ENCODE measurements at places on chromosomes 1 and 21.

GRCh38 chr21:42230636-42231035, 11.7 kb downstream of the ABCG1 start:
- no peak for DNase-seq

DNA sequence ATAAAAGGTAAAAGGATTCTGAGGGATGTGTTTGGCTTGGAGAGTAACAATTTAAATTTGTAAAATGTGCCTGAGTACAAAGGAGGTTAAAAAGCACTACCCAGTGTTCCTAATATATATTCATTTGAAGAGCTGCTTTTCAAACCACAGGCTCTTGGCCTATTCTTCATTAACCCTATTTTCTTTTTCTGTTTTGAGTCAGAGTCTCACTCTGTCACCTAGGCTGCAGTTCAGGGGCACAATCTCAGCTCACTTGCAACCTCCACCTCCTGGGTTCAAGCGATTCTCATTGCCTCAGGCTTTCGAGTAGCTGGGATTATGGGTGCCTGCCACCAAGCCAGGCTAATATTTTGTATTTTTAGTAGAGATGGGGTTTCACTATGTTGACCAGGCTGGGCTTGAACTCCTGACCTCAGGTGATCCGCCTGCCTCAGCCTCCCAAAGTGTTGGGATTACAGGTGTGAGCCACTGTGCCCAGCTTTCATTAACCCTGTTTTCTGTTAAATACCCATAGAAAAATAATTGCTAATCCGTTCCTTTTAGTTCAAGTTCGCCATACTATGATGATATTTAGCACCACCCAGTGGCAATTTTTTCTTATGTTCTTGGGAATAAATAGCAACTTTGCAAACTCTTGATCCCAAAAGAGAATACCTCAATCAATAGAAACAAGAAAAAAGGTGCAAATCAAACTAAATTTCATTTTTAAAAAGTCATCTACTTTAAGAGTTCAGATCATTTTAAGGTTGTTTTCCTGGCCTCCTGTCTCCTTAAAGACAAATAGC, 30.5 kb downstream of the ZBTB8OS start:
- DNase-seq = peak; percentile 54

DNA sequence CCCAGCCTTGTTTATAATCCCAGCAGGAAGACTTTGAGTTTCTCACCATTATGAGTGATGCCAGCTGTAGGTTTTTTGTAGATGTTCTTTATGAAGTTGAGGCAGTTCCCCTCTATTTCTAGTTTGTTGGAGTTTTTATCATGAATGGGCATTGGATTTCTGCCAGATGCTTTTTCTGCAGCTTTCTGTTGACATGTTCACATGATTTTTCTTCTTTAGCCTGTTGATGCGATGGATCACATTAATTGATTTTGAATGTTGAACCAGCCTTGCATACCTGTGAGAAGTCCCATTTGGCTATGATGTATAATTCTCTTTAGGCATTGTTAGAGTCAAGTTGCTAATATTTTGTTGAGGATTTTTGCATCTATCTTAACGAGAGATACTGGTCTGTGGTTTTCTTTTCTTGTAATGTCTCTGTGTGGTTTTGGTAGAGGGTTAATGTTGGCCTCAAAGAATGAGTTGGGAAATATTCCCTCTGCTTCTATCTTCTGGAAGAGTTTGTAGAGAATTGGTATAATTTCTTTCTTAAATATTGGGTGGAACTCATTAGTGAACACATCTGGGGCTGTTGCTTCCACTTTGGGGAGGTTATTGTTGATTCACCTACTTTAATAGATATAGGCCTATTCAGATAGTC, 33.2 kb downstream of the ZBTB40 start:
- DNase-seq = no peak

DNA sequence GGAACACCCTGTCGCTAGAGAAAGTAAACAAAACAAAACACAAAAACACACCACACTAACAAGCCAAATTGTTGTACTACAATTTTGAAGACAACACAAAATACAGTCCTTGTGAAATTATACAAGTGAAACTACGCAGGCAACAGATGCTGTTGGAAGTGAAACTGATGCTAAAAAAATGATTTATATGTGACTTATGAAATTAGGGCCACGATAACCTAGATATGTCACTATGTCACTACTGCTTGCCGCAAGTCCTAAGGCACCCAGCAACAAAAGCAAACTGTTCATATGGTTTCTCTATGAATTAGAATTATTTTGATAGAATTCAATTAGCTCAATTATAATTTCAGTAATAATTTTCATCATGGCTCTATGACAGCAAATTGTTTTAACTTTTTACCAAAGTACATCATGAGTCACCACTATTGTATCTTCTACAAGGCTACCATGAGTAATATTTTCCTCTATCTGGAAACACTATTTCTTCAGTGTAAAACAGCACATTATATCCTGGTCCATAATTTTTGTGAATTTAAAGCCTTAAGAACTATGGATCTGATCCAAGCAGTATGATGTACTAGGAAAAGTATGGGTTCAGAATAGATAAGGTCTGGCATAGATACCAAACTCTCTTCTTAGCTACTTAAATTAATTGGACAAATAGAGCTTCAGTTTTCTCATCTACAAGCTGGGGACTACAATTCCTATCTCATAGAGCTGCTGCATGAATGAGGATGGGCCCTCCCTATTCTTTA, 216.3 kb downstream of the COL11A1 start:
- peak; percentile 87 for DNase-seq

GRCh38 chr1:183589874-183590243, 400 bp downstream of the NCF2 start:
- no peak for DNase-seq

DNA sequence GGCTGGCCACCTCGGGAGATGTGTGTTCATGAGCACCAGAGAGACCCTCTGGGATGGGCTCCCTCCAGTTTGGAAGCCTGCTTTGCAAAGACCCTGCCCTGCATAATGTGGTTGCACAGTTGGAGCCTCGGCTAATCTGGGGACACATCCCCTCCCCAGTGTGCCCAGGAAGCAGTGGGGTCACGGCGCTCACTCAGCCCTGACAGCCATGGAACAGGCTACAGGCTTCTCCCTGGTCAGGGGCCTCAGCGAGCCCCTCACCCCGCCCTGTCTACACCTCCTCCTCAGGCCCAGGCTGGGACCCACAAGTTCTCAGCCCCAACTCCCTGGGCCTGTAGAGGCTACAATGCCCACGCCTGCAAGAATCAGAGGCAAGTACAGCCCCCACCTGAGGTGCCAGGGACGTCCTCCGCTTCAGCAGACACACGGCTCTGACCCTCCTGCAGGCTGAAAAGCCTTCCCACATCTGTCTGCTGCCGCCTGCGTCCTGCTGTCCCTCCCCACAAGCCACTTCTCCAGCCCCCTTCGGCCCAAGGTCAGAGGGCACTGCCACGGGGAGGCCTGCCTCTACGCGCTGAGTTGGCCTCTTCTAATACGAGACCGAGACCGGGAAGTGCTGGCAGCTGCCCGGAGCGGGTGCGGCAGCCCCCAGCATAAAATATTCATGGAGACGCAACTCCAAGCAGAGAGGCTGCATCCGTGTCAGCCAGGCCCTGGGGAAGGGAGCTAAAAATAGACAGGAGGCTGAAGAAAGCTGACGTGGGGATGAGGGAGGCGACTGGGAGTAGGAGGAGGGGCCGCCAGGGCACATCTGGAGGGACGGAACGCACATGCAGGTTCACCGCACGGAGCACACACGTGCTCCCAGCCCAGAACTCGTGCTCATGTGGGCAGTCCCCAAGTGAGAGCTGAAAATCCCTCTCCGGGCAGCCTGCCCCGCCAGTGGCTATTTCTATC, 15.2 kb upstream of the GPR153 start:
- peak; percentile 79 for DNase-seq

DNA sequence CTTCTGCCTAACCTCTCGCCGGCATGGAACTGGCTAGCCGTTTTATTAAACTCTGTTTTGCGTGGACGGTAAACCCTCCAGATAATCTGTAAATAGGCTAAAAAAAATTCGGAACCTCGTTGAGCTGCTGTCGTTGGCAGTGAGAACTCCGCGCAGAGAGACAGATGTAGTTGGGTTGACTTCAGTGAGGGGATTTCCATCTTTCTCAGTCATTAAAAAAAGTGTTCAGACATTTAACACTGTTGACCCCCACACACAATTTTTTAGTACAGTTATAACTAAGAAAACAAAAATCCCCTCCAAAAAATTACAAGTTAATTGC, 464 bp downstream of the PARK7 start:
- no peak for DNase-seq

DNA sequence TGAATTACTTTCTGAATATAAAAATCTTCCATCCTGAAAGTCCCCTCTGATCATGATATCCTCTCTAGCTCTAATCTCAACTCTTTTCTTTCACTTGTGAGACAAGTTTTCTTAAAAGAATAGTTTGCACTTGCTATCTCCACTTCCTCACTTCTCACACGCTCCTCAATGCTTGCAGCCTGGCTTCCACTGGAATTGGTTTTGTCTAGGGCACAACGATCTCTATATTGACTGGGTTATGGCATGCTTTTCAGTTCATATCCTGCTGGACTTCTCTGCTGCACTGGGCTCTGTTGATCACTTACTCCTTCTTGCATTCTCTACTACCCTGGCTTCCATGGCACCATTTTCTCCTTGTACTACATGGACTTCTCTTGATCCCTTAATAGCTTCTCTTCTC, 474 bp downstream of the FCRLA start:
- DNase-seq = no peak

DNA sequence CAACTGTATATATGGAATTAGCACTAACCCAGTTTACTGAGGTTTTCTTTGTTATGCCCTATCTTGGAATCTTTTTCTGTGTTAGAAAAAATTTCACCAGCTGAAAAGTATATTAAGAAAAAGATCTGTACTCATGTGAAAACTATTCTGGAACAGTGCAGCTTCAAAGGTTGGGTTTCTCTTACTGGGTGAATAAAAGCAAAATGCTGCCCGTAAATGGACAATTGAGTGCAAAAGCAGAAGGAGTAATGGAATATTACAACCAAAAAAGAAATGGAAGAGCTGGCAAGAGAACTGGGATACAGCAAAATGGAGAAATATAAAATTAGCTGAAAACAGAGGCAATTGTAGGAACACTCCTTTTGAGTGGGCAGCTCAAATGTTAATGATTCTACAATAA, 17.0 kb upstream of the RAVER2 start:
- DNase-seq = no peak

GRCh38 chr1:77514921-77515776, 167.3 kb downstream of the ZZZ3 start:
- peak; percentile 68 for DNase-seq

- peak; percentile 46 for DNase-seq
These were observed 2.3 kb upstream of the MAP3K6 start for GRCh38 chr1:27368869-27369582.

- DNase-seq = peak; percentile 91
These were observed 8.2 kb upstream of the TARBP1 start for GRCh38 chr1:234486858-234487840.

DNA sequence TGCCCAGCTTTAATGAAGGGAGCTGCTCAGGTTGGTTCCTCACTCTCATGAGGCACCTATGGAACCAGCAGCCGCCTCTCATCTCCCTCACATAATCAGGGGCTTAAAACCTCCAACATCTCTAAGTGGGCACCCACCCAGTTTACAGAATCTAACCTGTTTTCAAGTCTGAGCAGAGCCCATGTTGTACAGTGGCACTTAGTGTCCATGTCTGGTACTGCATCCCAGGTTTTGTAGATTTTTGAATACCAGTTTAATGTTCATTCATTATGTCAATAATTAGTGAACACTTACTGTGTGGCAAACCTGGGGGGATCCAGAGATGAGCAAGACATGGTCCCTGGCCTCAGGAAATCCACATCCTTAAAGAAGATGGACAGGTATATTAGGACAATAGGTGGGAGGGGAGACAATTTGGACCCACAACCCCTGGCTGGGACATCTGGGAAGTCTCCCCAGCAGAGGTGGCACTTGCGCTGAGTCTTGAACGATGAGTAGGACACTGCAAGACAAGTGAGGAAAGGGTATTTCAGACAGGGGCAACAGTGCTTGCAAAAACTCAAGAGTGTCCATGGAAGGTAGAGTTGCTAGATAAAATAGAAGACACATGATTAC, 83.3 kb downstream of the LACTBL1 start:
- DNase-seq = peak; percentile 64

Data from fibroblast of pulmonary artery (primary cell).